Inflammatory macrophage (primary cell): ENCODE measurements at places on chromosomes 3 and 15.

GRCh38 chr15:27730868-27731267 lies 368.2 kb downstream of the OCA2 start:
- DNase-seq: no peak

- DNase-seq: no peak
Observed at GRCh38 chr15:50123861-50124557, 5.0 kb upstream of the ATP8B4 start.

GRCh38 chr3:197749315-197749600 lies 425 bp upstream of the FYTTD1 start:
- peak; percentile 62 for DNase-seq

DNA sequence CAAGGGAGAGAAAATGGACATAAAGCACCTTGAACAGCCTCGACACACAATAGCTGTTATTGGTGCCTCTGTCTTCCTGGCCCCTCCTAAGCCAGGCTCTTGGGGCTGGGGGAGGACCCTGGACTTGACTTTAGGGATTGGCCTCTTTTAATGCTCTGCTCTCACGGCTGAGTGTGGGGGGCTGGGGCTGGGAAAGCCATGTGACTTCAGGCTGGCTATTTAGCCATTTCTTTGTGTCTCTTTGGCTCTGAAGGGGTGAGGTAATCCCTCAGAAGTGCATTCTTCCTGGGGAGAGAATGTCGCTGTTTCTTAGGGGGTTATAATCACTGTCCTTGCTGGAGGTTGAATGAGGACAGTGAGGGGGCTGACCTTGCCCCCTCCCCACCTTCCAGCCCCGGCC lies 26.2 kb downstream of the MAGEF1 start:
- DNase-seq: no peak

DNA sequence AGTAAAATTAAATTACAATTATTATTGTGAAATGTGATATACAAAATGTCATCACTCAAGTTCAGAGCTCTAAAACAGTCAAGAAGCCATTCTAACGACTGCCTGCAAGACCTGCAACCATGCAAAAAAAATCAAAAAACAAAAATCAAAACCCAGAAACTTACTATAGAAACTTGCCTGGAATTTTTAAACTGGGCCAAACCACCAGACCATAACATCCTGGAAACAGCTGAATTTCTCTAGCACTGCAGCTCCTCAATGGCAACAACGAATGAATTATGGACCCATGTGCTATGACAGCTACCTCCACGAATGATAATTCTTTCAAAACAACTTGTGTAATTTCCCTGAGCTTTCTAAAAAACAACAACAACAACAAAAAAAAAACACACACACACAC lies 130.0 kb upstream of the KCNMB2 start:
- no peak for DNase-seq

GRCh38 chr3:10380906-10381305 lies 60.0 kb upstream of the SEC13 start:
- DNase-seq: no peak

GRCh38 chr15:62887113-62887570 lies 155.4 kb upstream of the TPM1 start:
- no peak for DNase-seq

DNA sequence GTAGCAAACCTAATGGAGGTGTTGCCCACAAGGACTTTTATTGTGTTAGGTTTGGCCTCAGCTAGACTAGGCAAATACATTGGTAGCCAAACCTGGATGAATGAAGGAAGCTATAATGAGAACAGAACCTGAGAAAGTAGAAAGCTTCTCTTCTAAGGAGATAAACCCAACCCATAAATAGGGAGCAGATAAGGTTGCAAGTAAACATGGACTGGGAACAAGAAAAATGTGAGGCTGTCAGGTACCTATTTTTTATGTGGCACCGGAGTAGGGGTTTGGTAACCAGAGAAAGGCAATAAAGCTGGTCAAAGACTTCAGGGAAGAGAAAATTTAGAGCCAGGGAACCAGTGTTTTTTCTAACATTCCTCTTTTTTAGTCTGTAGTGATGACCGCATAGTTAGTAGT lies 25.0 kb downstream of the ZNF654 start:
- no peak for DNase-seq

- DNase-seq: no peak
Observed at GRCh38 chr15:40650479-40650878, 44.5 kb upstream of the RAD51 start.

DNA sequence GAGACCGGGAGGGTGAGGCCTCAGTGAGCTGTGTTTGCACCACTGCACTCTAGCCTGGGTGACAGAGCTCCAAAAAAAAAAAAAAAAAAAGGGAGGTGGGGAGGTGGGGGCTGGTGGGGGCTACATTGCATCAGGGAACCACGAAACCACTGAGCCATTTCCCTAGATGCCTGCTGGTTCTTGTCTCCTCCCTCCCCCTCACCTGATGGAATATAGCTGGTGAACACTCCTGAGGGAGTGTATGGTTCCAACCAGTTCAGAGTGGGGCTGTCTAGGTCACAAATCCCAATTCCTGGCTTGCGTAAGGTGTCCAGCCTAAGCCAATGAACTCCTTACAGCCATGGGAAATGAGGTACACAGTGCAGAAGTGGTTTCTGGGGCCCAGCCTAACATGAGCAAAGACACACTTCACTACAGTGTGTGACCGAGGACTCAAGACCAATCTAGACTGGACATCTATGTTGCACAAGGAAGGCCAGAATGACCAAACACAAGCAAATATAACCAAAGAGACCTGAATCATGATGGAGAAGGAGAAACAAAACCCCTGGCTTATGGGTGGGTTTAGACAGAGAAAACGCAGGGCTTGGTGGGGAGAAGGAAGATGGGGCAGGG lies 39.1 kb upstream of the OSBPL11 start:
- DNase-seq: peak; percentile 54

- DNase-seq: peak; percentile 32
Observed at GRCh38 chr15:61084944-61085367, 144.1 kb downstream of the RORA start.

DNA sequence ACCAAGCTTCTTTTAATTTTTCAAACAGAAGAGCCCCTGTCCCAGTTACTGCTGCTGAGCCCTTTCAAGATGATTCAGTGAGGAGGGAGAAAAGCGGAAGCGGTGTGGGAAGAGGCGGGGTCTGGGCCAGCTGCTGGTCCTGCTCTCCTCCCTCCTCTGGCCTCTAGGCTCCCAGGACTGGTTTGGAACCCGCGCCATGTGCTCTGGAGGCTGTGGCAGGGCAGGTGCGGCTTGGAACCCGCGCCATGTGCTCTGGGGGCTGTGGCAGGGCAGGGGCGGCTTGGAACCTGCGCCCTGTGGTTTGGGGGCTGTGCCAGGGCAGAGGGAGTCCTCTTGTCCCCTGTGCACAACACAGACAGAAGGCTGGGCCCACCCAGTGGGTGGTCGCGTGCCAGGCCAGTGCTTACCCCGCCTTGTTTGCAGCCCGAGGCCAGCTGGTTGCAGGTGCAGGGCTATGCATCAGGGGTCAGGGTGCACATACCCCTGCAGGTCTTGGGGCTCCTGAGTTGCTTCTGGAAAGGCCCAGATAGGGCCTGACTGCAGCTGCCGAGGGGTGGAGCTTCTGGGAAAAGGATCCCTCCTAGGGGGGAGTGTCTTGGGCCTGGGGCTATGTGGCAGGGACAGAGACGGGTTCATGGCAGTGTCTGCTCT lies 12.2 kb downstream of the ALG1L2 start:
- peak; percentile 59 for DNase-seq

GRCh38 chr15:83991163-83991562 lies 244.4 kb upstream of the GOLGA6L4 start:
- no peak for DNase-seq

DNA sequence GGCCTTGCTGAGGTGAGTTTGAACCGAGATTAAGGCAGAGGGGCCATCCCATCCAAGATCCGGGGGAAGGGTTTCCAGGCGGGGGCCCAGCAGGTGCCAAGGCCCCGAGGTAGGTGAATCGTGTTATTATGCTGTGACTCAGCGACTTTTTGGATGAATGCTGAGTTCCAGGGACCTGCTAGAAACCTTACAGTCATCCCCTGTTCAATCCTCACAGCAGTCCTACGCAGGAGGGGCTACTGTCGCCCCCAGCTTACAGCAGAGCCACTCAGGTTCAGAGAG lies 40.9 kb downstream of the DNAJB8 start:
- DNase-seq: no peak

DNA sequence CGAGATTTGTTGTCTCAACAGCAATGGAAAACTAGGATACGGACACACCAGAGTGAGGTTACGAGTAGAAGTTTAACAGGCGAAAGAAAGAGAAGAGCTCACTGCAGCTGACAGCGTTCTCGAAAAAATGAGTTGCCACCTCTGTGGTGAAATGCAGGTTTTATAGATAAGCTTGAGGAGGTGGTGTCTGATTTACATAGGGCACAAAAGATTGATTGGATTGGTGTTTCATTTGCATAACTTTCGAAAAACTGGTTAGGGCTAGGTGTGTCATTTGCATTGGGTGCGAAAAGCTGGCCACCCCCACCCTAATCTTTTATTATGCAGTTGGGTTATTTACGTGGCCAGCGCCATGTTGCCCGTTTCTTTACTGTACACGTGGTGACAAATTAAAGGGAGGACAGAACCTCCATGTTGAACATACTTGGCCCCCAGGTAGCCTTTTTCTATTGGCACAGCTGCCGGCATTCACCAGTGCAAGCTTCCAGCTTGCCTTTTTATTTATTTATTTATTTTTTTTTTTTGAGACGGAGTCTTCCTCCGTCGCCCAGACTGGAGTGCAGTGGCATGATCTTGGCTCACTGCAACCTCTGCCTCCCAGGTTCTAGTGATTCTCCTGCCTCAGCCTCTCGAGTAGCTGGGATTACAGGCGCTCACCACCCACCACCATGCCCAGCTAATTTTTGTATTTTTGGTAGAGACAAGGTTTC lies 8.3 kb downstream of the IFT122 start:
- no peak for DNase-seq

GRCh38 chr15:66778314-66778665 lies 76.3 kb downstream of the SMAD6 start:
- DNase-seq: no peak

GRCh38 chr3:171643033-171643432 lies 167.2 kb downstream of the PLD1 start:
- no peak for DNase-seq

- no peak for DNase-seq
Observed at GRCh38 chr15:48395521-48396011, 64.3 kb downstream of the DUT start.

DNA sequence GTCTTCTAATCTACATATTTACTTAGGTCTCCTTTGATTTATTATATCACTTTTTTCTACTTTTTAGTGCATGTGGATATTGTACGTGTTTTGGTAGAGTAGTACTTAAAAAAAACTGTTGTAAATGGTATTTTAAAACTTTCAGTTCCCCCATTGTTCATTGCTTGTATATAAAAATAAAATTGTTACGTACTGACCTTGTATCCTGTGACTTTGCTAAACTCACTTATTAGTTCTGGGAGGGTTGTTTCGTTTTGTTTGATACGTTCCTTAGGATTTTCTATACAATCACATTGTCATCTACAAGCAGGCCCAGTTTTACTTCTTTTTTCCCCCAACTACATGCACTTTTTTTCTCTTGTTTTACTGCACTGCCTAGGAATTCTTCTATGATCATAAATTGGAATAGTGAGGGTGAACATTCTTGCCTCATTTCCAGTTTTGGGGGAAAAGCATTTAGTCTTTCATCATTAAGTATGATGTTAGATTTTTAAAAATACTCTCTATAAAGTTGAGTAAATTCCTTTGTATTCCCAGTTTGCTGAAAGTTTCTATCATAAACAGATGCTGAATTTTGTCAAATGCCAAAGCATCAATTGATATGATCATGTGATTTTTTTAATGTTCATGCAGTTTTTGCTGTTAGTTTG lies 33.5 kb upstream of the ACKR4 start:
- DNase-seq: peak; percentile 11

DNA sequence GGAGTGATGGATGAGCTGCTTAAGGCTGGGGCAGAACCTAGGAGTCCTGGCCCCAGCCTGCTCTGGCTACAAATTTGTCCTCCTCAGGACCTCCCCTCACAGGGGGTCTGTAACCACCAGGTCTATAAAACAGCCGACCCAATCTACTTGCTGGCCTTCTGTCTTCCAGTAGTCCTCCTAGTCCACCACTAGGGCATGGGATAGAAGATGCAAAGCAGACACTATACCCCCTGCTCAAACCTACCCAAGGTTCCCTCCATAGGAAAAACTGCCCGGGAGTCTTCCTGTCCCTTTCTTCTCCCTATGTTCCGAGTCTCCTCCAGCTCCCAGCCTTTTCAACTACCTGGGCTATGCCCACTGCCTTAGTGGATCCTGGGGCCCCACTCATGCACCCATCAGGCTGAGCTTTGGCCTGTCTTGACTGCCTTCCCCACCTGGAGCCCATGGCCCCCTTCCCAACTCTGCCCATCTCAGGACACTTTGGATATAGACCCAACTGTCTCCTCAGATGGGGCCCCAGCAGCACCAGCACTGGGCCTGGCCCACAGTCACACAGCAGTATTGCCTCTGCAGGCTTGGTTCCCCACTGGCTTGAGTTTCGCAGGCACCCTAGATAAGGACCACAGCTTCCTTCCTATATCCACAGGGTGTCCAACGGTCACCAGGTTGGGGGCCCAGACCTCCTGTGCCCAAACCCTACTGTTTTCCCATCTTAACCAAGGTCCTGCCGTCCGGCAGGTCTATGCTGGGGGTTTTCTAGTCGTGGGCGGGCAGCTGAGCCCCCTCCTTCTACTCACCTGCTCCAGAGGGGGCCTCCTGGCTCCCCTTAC lies 1.1 kb downstream of the HYAL3 start:
- DNase-seq: peak; percentile 27

DNA sequence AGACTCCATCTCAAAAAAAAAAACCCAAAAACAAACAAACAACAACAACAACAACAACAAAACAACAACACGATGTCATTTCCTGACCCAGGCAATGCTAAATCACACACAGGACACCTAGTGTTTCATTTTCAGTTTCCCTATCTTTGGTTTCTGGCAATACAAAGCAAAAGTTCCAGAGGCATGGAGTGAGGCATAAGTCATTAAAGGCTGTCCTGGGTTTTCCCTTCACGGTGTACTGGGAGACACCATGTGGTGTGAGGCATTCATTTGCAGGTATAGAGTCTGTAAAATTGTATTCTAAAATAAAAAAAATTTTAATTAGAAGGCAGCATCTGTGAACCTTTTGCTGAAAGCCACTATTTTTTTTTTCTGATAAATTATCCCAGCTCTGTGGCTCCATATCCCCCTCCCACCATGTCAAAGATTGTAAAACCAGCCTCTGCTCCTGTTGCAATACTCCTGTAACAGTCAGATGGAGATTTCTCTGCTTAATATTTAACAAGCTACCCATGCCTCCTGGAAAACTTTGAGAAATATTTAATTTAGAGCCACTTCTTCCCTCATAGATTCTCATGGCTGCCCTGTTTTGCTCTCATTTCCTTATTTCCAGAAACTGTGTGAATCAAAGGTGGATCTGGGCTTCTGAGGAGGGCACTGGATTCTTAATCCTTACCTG lies 324.6 kb downstream of the MCTP2 start:
- DNase-seq: no peak
